ENCODE measurements at places on chromosomes 13 and 19.

- no peak for DNase-seq
Observed at GRCh38 chr13:104983601-104984000, 1551.9 kb downstream of the EFNB2 start.

DNA sequence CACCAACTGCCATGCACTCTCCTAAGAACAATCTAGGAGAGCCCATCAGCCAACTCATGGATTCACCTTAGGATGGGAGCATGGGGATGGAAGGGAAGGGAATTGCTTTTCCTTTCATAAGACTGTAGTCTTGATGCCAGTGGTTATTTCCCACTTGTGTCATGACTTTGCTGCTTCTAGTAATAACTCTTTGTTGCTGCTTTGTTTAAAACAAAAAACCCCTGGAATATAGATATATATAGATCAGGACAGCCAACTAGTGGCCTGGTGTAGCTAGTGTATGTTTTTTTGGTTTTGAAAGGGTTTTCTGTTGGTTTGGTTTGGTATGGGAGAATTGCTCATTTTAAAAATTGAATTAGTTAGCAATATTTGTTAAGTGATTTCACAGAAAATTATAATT lies 39.3 kb upstream of the KCTD4 start:
- no peak for DNase-seq

DNA sequence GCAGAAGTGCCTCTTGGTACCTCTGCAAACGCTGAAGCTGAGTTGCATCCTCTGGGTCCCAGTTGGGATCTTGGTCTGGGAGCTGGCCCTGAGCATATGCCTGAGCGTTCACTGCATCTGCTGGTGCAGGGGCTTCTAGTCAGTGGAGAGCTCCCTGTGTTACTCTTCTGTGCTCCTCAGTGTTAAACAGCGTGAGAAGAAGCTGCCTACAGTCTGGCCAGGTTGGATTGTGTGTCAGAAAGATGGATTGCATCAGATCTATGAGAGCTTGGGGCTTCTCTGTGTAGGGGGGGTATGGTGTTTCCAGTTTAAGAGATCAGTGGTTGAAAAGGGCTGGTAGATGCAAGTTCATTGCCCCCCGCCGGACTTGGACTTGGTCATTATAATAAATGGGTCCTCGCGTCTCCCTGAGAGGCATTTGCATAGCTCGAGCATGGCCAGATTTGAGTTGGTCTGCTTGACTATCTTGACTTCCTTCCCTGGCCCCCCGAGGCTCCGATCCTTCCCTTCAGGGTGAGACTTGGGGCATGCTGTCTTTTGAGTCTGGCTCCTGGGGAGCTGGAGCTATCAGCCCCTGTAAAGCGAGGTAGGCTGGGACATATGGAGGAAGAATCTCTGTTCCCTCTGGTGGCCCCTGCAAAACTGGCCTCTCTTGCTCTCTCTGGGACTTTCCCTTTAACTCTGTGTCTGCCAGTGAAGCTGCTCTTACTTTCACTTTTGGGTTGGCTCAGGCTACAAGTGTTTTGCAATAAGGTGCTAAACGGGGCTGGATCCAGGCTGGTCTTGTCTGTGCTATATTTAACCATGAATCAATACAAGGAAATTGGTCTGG lies 52.9 kb downstream of the OR10H4 start:
- peak; percentile 48 for DNase-seq

DNA sequence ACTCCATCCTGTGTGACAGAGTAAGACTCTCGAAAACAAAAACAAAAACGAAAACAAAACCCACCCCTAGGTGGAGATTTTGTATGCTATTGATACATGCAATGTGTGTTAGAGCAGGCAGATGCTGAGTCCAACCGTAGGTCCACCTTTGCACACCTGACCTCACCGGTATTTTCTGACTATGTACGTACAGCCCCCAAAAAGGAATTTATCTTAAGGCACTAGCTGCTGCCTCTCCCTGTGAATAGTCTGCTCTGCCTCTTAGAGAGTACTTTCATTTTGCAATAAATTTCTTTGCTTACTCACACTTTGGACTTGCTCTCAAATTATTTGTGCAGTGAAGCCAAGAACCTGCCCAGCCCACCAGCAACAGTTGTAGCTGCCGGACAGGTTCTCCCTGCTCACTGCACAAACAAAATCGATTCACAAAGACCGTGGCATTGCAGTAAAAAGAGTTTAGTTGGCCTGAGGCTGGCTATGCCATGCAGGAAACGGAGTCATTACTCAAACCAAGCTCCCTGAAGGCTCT lies 8.2 kb upstream of the ZNF77 start:
- no peak for DNase-seq

- DNase-seq = no peak
Observed at GRCh38 chr19:36267061-36267845, 52.3 kb downstream of the ZNF146 start.

DNA sequence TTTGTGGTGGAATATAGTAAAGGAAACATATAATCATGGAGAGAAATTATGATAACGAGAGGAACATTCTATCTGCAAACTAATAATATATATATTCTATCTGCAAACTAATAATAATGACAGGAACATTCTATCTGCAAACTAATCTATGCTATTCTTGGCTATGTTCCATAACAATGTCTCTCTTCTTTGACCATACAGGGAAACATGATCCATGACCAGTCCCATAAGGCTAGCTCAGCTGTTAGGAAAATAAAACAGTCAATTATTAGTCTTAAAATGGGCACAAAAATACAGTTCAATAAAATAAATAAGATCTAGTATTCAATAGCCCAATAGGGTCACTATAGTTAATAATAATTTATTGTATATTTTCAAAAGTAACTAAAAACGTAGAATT lies 707.8 kb upstream of the PCDH20 start:
- DNase-seq = no peak

GRCh38 chr19:10474962-10475451 lies 28.1 kb downstream of the KEAP1 start:
- no peak for DNase-seq

GRCh38 chr13:39616087-39616694 lies 13.2 kb upstream of the LHFPL6 start:
- DNase-seq = peak; percentile 39

- DNase-seq = no peak
Observed at GRCh38 chr13:43133792-43134191, 110.4 kb downstream of the DNAJC15 start.

GRCh38 chr13:103200118-103200885 lies 134.1 kb upstream of the SLC10A2 start:
- no peak for DNase-seq

DNA sequence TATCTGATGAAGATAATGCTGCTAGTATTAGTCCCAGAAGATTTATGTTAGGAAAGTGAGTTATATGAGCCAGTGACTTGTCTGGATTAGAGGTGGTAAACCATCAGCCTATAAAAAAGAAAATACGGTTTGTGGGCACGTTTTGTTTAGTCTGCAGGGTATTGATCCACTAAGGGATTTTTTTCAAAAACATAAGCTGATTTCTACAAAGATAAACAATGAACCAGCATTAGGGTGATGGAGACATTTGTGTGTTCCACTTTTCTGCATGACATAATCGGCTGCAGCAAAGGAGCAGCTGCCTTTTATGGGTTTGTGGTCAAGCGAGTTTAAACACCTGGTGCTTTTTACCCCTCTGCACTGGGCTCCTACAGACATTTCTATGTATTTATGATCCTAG lies 836.4 kb upstream of the GPC6 start:
- DNase-seq = no peak

GRCh38 chr13:35818633-35819067 lies 312.5 kb downstream of the DCLK1 start:
- no peak for DNase-seq

DNA sequence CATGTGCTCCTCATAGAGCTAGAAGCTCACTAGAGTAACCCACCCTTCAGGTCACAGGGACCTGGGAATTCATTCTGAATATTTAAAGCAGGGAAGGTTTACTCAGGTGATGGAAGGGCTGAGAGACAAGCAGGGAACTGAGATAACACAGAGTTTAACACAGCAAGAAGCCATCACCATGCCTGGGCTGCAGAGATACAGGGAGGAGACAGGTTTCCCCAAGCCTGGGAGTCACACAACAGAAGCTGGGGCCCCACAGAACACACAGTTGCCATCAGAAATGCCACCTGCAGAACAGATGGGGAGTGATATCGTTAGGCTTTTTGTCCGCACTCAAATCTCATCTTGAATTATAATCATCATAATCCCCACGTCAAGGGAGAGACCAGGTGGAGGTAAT lies 7.9 kb upstream of the CYSLTR2 start:
- no peak for DNase-seq

DNA sequence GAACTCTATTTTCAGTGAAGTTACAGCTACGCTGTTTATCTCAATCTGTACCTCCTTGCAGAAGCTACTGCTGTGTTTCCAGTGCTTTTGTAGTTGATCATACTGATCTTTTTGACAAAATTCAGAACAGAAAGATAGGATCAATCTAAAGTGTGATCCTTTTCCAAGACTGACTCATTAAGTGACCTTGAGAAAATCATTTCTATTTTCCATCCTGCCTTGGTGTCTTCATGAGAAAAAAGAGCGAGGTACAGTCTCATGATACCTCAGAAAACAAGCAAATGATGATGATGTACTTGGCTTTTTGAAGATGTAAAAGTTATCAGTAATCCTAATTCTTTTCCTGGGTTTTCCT lies 46.0 kb upstream of the GPR183 start:
- no peak for DNase-seq
